ENCODE measurements at places on chromosomes 6 and 20.
A peak's percentile ranks its signal among the peaks of the same experiment; 100 is the strongest.

GRCh38 chr20:6714279-6714711, 53.2 kb upstream of the BMP2 start:
- no peak for DNase-seq

- DNase-seq: no peak
Measured at GRCh38 chr20:10468340-10468845, 33.3 kb downstream of the SLX4IP start.

DNA sequence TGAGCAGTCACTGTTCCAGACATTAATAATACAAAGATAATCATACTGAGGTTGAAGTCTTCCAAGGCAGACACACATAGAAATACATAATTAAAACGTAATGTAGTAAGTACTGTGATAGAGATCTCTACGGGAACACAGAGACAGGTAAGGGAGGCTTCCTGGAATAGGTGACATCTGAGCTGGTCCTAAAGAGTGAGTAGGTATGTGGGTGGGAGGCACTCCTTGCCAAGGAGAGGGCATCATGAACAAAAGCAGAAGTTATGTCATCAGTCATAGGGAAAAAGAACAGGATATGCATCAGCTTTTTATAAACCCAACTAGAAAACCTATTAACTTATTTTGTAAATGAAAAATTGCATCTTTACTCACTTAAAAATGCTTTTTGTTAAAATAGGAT, 110.0 kb downstream of the MAP7 start:
- DNase-seq: no peak

- no peak for DNase-seq
Measured at GRCh38 chr6:155883334-155883731, 427.7 kb upstream of the NOX3 start.

DNA sequence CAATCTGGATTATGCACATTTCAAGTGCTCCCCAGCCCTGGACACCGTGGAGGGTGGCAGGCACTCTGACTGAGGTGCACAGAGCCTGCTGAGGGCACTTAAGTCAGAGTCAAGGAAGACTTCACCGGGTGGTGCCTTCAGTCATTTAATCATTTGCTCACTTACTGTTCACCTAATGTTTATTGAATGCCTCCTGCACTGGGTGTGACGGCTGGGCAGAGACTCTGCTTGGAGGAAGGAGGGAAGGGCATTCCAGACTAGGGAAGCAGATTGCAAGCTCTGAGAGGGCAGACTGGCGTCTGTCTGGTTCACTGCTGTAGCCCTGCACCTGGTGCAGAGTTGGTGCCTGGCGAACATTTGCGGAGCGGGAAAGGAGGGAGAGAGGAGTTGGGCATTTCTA, 54.2 kb upstream of the FAM83D start:
- DNase-seq: no peak

GRCh38 chr6:136230219-136230853, 19.8 kb downstream of the MTFR2 start:
- no peak for DNase-seq

- no peak for DNase-seq
Measured at GRCh38 chr6:159557031-159557430, 136.0 kb downstream of the SOD2 start.

DNA sequence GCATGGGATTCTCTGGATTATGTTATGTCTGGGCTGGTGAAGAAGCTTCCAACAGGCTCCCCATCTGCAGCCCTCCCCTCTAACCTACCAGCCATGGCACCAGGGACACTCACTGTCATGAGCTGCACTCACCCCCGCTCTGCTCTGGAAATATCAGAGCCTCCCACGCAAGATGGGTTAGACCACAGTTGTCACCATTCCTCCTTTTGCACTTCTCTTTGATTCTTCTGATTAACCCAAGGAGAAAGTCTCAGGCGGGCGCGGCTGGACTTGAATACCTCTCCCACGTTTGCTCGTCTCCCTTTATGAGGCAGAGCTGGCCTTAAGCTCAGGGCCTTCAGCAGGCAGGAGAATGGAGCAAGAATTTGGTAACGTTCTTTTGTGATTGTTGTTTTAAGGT, 128.1 kb downstream of the CEBPB start:
- DNase-seq: no peak

GRCh38 chr6:35426074-35426473, 26.1 kb upstream of the FANCE start:
- DNase-seq: no peak

- DNase-seq: peak; percentile 31
Measured at GRCh38 chr6:108805611-108806167, 42.5 kb upstream of the ARMC2 start.

DNA sequence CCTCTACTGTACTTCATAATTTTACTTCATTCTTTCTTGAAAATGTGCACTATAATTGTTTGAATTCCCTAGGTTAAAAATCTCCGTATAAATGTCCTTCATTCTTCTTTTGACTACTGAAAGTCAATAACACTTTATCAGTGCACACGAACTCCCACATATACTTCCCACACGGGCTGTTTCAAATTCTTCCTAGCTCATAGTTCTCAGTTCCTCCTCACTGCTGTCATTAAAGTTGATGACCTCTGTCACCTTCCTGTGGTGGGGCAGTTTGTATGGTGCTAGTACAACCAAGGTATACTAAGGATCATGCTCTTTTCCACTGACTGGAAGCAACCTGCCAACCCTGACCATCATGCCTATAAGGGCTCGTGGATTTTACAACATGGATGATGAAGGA, 40.0 kb upstream of the CD2AP start:
- DNase-seq: peak; percentile 32

- no peak for DNase-seq
Measured at GRCh38 chr6:134525190-134525868, 207.4 kb upstream of the SGK1 start.

DNA sequence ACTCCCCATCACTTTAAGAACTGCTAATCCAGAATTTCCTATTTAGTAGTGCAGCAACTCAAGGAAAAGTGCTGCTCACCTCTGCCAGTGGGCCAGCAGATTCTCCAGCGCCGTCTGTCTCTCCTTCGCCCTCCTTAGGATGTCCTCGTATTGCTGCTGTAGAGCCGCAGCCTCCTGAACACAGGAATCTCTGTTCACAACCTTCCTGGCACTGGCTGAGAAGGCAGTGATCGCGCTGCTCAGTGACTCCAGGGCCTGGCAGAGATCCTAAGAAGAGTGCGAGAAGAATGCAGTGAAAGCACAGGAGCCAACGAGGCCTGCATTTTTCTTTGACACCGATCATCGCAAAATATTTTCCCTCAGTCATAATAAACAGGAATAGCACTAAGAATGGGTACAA, 209.0 kb downstream of the SYNE1 start:
- no peak for DNase-seq

DNA sequence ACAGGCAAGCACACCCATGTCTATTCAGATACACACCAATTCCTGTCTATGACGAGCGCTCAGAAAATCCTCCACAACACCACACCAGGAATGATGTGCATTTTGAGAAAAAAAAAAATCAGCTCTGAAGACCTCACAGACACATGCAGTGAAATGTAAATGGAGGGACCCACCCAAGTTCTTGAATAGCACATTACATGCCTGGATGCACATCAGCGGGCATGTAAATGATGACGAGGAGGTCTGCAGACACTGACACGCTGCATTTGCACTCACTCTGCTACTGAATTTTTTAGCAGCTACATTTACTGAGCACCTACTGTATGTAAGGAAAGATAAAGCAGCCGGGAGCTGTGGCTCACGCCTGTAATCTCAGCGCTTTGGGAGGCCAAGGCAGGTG, 14.7 kb downstream of the NRSN2 start:
- DNase-seq: peak; percentile 55

- DNase-seq: no peak
Measured at GRCh38 chr6:101266063-101266462, 127.4 kb upstream of the GRIK2 start.

DNA sequence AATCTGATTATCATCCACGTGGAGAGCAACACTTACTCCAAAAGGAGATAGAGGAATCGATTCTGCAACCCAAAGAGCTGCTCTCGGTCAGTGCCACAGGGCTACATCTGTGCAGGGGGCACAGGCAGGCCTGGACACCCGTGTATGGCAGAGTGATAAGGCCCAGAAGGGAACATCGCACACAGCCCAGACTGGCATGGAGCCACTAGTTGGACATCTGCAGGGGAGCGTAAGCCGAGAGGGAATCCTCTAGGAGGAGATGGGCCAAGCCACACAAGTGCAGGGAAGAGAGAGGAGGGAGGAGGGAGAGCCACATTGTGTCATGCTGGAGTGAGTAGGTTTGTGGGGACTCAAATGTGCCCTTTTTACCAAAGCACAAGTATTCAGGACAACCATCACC, 50.4 kb upstream of the ENTPD6 start:
- no peak for DNase-seq

DNA sequence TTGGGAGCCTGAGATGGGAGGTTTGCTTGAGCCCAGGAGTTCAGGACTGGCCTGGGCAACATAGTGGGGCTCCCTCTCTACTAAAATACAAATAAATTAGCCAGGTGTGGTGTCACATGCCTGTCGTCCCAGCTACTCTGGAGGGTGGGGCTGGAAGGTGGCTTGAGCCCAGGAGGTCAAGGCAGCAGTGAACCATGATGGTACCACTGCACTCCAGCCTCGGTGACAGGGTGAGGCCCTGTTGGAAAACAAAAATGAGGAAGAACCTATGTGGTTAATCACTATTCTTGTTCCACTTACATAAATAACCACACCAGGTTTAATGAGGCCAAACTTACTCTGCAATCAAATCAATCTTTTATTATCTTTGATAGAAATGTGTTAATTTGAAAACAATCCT, 5.4 kb downstream of the PPDPF start:
- DNase-seq: peak; percentile 15

GRCh38 chr6:4356899-4357659, 221.7 kb upstream of the ECI2 start:
- no peak for DNase-seq

DNA sequence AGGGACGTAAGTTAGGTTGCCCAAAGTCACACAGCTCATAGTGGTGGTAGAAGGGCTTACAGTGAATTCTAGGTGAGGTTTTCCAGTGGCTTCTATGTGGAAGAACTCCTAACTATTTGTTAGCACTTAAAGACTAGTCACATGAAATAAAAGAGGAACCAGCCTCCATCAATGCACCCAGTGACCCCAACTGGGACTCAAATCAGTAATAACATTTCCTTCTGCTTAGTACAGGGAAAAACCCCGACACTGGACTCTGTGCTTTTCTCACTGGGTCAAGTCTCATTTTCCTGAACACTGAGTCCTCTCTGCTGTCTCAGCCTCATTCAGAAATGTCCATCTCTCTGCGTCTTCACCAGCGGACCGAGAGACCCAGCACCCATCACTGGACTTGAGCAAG, 89.2 kb downstream of the SLC22A23 start:
- DNase-seq: no peak

DNA sequence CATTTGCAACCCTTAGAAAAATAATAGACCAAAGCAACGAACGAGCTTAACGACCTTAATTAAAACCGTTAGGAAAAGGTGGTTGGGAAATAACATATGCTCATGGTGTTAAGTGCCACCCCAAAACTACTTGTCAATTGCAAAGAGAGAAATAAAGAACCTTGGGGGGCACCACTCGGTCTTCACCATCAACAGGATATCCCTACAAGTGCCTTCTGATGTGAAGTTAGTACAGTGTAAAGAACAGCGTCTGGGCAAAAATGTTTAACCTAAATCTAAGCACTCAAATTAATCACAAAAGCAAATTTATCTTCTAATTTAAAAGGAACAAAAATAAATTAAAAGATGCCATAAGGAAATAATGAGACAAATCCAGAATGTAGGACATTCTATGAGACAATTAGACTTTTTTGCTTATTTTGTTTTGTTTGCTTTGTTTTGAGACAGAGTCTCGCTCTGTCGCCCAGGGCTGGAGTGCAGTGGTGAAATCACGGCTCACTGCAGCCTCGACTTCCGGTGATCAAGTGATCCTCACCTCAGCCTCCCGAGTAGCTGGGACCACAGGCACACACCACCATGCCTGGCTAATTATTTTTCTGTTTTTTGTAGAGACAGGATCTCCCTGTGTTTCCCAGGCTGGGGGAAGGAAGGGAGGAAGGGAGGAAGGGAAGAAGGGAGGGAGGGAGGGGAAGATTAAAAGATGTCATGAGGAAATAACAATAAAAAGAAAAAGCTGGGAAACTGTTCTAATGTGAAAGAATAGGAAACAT, 41.3 kb upstream of the BTN3A2 start:
- DNase-seq: no peak

- DNase-seq: no peak
Measured at GRCh38 chr6:12472601-12473038, 182.5 kb downstream of the EDN1 start.

- DNase-seq: no peak
Measured at GRCh38 chr6:36115412-36115811, 14.9 kb upstream of the MAPK13 start.

GRCh38 chr20:51425347-51426106, 117.0 kb downstream of the NFATC2 start:
- no peak for DNase-seq

GRCh38 chr20:22619272-22619671, 34.9 kb upstream of the FOXA2 start:
- DNase-seq: no peak

- peak; percentile 7 for DNase-seq
Measured at GRCh38 chr6:7617801-7618764, 28.1 kb downstream of the SNRNP48 start.

- DNase-seq: no peak
Measured at GRCh38 chr20:44522841-44523240, 971 bp upstream of the SERINC3 start.

- peak; percentile 15 for DNase-seq
Measured at GRCh38 chr20:58403272-58403671, 14.2 kb downstream of the VAPB start.

- peak; percentile 69 for DNase-seq
Measured at GRCh38 chr6:26003102-26003694, 40.6 kb downstream of the TRIM38 start.

DNA sequence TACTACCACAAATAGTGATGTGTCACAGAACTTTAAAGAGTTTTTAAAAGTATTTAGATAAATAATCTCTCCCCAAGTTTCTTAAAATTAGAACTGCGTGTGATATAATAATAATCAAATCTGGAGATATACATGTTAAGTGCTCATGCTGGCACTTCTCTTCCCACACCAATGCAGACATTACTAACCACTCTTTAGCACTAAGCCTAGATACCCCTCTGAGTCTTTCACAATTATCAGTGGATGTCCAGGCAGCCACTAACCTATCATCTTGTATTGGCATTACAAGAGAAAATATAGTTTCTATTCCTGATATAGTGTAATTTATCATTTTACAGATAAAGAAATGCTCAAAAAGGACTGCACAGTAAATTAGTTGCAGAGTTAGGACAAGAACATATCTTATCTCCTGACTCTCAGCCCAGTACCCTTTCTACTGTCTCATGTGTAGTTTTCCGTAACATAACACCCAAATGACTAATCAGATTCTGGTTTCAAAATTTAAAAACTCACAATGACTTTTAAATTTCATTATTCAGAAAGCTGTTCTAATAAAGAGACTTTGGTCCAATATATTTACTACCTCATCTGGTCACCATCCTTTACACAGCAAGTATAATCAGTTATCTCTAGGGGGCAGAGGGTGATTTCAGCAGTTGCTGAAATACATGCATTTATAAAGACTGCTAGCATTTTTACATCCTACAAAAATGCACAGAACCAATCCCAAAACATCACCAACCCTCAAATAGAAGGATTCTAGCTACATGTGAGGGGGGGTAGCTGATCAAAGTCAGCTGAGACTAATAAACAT, 215.5 kb upstream of the MCHR2 start:
- no peak for DNase-seq

GRCh38 chr20:61718361-61719005, 347.2 kb downstream of the TAF4 start:
- no peak for DNase-seq

GRCh38 chr6:33718713-33719112, 7.2 kb upstream of the UQCC2 start:
- no peak for DNase-seq
